ENCODE measurements at places on chromosomes 4 and X. TPM values are rescaled to one million over a fixed set of nuclear protein-coding genes. Genes with fewer than 3 reads are reported as not detected.

The TRPC5OS gene
- total RNA-seq, result not detected

The MAGED4 gene
- 55.0 TPM for total RNA-seq

DNA sequence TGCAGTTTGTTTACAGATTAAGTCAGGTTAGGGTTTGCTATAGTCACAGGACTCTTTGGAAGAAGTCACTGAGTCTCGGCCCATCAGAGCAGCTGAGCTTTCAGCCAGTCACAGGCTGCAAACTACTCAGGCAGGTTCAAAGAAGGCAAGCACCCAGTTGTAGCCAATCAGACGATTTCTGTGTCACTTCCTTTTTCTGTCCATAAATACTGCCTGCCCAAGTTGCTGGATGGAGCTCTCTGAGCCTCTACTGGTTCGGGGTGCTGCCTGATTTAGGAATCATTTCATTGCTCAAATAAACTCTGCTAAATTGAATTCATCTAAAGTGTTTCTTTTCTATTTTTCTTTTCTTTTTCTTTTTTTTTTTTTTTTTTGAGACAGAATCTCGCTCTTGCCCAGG, 7.3 kb upstream of the SH3BP2 start:
- DNase-seq, result no peak

The PITX2 gene
- not detected for total RNA-seq

DNA sequence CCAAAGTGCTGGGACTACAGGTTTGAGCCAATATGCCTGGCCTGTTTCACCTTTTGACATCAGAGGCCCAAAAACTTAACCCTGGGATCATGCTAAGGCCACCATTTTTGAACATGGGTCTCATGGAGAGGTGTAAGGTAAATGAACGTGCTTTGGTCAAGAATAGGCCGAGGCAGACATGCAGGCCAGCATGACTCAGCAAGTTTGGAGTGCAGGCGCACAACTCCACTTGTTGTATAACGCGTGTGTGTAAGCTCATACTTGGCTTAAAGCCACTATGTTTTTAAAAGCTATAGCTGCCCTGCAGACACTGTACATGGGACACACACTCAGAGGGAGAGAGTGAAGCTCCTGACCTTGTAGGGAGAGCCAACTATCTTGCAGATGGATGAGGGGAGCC, 43.8 kb upstream of the HPSE start:
- DNase-seq, result no peak

- DNase-seq, result no peak
Measured at GRCh38 chrX:133971586-133971985, 13.8 kb downstream of the GPC3 start.

The GRID2 gene
- 194 TPM for total RNA-seq

DNA sequence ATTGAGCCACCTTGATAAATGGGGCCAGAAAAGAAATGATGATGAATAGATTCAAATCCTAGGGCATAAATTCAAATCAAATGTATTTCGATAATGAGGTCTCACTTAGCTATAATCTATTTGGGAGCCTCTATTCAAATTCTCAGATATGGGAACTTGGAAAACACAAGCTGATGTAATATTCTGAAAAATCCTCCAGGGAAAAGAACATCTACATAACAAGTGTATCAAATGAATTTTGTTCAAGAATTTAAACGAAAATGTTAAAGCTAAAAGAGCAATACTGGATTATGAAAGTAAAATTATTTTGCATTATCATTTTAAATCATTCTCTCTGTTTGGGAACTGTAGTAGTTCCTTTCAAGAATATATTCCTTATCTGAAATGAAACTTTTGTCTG, 38.9 kb upstream of the RAP1GDS1 start:
- DNase-seq, result no peak

GRCh38 chr4:138192113-138192512, 50.0 kb downstream of the SLC7A11 start:
- DNase-seq, result no peak

DNA sequence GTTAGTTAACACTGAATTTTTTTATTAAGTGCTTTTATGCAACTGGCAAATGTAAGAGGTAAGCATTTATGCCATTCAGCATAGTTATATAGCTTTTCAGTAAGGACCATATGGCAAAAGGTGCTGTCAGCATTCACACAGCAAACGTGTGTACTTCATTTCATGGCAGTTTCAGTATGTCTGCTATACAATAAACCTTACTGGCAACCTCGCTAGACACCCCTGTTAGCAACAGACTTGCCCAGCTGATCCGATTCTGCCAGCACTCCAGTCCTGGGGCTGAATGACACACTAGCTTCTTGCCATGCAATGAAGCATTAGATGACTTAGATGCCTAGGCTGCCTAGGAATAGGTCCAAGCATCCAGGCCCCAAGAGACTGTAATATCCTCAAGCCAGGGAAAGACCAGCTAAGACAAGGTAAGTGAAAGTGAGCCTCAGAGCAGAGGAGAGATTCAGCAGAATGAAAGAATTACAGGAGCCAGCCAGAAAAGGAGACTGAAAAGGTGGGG, 47.3 kb upstream of the DOCK11 start:
- DNase-seq, result no peak

The SOWAHB gene
- total RNA-seq, result 2.5 TPM

The HPGDS gene
- 3.6 TPM for total RNA-seq
